ENCODE measurements at places on chromosomes 11 and 22.

GRCh38 chr11:96317985-96318384 is 25.0 kb downstream of the MAML2 start:
- no peak for DNase-seq

DNA sequence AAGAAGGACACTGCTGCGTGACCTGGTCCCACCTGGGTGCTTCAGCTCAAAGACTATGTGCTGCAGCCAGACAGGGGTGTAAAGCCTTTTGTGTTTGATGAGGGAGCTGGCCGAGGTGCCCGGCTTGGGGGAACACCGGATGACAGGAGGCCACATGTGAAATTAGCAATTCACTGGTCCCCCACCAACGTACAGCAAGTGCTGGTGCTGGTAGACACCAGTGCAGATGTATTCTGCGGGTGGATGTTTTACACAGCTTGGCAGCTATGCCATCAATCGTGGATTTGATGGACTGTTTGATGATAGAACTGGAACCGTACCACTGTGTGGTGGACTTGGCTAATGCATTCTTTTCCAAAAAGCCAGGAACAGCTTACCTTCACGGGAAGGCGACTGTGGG is 47.9 kb upstream of the LIPT2 start:
- no peak for DNase-seq

DNA sequence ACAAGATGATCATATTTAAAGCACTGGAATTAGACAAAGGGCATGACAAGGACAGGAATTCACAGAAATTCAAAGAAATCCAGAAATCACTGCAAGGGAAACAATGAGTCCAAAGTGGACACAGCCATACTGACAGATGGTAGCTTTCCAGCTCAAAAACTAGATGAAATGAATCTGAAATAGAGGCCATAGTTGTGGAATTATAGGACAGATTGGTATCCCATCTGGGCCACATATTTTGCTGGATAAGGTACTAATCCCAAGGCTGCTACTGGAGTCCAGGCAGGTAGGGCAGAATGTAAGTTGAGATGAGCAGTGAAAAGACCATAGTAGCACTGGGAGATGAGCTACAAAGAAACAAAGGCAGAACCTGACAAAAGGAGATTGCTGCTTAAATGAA is 258.3 kb upstream of the ANO3 start:
- DNase-seq, result no peak

GRCh38 chr11:8573777-8574176 is 20.3 kb downstream of the STK33 start:
- DNase-seq, result no peak

- no peak for DNase-seq
Measured at GRCh38 chr11:86386746-86387145, 12.1 kb downstream of the CCDC81 start.

GRCh38 chr11:61657566-61658290 is 22.5 kb upstream of the DAGLA start:
- peak; percentile 45 for DNase-seq

Measured in NCI-H1092 (cell line).